Stimulated activated CD4-positive, alpha-beta T cell treated with anti-CD3 and anti-CD28 coated beads, Interleukin-12 subunit alpha, Interleukin-12 subunit beta, amount 100 ng/mL, for 4 hours (primary cell): ENCODE measurements at places on chromosomes 1 and 21.
A peak's percentile ranks its signal among the peaks of the same experiment; 100 is the strongest.

GRCh38 chr1:223706077-223706973 lies 6.0 kb upstream of the CAPN2 start:
- no peak for DNase-seq

DNA sequence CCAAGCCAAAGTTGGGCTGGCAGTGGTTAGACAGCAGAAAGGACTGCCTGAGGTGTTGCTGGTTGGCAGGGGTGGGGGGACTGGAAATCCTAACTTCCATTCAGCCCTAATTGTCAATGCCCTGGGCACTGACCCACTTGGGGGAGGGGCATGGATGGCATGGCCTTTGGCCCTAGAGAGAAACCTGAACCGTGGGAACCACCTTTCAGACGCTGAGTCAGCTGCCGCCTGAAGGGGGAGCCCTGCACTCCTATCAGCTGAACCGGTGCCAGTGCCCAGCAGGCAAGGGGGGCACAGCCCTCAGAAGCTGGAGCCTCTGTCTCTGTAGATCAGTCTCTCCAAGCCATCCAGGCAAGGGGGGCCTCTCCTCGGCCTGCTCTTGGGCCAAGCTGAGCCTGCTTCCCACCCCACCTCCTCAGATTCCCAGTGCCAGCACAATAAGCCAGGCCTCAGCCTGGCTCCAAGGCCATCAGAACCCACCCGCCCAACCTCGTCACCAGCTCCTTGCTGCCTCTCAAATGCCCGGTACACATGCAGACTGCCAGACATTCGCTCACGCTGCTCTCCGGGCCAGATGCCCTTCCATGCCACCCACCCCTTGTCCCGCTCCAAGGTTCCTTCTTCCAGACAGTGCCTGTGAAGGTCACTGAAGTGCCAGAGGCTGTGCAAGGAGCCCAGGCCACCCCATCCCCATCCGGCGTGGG lies 11.6 kb downstream of the TINAGL1 start:
- DNase-seq: peak; percentile 46

GRCh38 chr1:195973311-195973904 lies 634.8 kb downstream of the KCNT2 start:
- no peak for DNase-seq

DNA sequence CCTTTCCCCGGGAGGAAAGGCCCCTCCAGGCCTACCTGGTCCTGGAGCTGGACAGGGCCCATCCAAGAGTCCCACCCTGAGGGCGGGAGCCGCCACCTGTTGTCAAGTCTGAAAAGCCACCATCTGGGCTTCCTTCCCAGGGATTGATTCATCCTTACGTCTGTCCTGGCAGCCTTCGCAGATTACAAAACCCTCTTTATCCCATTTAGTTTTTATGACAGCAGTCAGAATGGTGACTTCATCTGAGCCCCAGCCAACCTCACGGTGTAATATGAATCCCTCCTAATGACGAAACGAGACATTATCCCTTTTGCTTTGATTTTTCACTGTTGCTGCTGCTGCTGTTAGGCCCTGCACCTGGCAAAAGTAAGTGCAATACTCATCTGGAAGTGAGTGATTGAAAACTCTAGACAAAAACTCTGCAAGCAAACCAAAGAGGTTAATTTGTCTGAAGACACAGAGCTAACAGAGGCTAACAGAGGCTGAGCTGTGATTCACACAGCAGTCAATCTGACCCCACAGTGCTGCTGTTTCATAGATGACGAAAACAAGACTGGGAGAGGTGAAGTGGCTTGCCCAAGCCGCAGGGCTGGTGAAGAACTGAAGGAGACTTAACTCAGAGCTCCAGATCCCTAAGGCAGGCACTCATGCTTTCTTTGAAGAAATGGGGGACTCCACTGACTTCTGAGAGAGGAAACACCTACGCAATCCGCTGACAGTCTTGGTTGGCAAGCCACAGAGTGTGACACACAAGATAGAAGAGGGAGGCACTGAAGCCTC lies 30.0 kb upstream of the S100A7 start:
- DNase-seq: no peak

DNA sequence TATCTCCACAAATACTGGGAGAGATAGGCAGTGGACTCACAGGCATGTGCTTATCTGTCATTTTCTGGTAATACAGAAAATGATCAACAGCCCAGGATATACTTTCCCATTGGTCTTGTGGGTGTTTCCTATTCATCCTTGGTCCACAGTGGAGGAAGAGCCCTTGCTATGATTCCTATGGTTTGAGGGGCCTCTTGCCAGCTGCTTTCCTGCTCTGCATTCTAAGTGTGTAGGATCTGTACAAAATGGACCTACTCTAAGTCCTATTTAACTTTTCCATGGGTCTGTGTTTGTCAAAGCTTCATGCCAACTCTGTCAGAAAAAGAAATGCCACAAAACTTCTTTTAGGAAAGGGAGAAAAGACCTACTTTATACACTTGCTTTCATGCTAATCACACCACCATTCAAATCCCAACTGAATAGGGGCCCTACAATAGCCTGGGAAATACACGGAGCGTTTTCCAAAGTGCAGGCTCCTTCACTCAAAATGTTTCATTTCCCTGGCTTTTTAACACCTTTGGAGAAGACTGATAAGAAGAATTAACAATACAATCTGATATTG lies 16.4 kb downstream of the PLPP3 start:
- no peak for DNase-seq

DNA sequence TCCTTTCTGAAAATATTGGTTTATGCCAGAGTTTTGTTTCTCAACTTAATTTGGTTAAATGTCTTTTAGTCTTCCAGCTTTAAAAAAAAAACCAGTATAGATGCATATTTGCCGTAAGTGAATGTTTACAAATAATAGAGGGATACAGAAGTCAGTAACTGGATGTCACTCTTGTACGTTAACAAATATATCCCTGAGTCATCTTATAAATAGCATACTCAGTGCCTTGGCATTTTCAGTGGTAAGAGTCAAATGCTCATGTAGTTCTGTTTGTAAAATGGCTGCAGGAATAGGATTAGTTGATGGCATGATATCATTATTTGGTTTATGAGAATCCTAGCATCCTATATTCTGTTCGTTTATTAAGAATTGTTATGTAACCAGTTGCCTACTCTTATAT lies 55.4 kb downstream of the SPEN start:
- no peak for DNase-seq

DNA sequence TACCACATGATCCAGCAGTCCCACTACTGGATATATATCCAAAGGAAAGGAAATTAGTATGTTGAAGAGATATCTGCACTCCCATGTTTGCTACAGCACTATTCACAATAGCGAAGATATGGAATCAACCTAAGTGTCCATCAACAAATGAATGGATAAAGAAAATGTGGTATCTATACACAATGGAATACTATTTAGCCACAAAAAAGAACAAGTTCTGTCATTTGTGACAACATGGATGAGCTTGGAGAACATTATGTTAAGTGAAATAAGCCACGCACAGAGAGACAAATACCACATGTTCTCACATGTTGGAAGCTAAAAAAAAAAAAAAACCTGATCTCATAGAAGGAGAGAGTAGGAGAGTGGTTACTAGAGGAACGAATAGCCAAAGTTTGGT lies 17.7 kb downstream of the ATPAF1 start:
- DNase-seq: no peak

DNA sequence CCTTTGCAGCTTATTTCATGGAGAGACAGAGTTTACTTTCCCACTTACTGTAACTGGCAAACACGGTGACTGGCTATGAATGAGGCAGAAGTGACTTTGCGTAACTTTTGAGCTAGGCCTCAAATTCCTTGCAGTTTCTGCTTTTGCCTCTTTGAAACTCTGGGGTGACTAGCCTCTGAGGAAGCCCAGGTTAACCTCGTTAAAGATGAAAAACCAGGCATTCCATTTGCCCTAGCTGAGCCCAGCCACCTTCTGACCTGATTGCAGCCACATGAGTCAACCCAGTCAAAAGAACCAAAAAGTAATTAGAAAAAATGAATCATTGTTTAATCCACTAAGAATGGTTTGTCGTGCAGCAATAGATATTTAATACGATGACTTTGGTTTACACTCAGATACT lies 20.4 kb downstream of the PRMT6 start:
- no peak for DNase-seq

DNA sequence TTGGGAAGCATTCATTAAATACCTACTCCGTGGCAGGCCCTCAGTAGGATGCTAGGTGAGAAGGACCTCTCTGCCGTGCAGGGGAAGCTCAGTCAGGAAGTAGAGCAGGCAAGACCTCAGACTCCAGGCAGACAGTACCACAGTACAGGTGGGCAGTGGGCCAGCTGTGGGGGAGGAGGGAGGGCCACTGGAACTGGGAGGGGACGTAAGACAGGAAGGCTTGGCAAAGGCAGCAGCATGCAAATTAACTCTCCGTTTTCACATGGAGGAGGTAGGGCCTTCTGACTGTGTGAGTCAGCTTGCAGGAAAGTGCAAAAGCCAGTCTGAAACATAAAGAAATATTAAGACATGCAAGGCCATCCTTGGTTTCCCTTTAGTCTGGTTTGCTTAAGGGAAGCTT lies 157.7 kb downstream of the TRIM33 start:
- DNase-seq: no peak

DNA sequence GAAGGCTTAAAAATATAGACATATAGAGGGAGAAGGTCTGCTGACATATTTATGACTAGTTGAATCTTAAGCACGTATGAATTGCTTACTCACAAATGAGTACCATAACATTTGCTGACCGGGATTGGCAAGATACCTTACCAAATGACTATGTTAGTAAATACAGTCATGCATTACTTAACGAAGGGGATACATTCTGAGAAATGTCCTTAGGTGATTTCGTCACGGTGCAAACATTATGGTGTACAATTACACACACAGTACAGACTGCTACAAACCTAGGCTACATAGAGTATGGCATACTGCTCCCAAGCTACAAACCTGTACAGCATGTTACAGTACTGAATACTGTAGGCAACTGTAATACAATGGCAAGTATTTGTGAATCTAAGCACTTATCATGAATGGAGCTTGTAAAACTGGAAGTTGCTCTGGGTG lies 19.4 kb upstream of the UBE2U start:
- DNase-seq: no peak

DNA sequence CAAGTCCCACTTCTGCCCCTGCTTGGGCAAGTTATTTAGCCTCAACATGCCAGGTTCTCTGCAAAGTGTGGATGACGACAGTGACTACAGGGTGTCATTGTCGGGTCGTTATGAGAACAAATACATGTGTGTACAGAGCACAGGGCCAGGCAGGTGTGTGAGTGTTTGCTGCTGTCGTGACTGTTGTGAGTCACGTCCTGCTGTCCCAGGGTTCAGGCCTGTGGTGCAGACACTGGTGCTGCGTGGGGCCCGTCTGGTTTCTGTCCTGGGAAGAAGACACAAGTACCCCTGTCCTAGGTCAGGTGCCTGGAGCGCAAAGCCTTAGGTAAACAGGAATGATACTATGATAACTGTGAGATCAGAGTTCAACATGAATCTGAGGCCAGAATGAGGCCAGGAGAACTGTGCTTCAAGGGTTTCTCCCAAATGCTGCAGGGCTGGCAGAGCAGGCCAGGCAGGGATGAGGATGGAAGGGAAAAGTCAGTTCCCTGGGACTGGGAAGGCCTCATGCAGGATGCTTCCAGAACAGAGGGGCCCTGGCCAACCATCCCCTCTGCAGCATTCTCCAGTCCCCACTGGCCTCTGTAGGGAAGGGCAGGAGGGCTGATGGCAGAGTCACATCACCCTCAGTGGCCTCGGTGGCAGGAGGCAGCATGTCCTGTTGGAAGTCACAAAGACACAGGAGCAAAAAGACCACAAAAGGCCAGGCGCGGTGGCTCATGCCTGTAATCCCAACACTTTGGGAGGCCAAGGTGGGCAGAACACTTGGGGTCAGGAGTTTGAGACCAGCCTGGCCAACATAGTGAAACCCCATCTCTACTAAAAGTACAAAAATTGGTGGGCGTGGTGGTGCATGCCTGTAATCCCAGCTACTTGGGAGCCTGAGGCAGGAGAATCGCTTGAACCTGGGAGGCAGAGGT lies 15.7 kb downstream of the GPR157 start:
- DNase-seq: no peak

- no peak for DNase-seq
Observed at GRCh38 chr21:37398697-37399096, 32.1 kb downstream of the DYRK1A start.

- no peak for DNase-seq
Observed at GRCh38 chr1:82266351-82266750, 465.6 kb downstream of the ADGRL2 start.

DNA sequence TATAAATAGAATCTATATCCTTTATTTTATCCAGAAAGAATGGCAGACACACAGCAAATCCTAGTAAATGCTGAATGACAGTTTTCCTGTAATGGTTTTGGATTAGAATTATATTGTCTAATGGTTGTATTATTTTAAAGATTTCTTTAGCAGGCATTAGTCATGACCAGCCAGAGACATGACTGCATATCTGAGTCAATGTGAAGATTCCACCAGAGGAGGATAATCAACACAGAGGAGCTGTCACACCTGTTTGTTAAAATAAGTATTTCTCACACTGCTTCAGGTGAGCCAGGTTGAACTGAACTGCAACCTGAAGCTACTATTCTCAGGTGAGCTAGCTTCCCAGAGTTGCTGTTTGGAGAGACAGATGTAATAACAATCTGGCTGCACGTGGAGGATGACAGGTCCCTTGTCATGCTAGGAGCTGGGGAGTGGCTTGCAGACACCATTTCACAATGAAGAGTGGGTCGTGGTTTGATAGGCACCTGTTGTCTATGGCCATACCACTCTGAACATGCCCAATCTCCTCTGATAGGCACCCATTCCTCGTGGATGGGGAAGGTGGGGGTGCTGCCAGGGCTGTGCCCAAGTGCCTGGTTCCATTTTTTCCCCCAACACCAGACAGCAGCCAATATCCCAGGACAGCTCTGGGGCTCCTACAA lies 94.3 kb downstream of the KCNJ6 start:
- DNase-seq: no peak

GRCh38 chr1:95321531-95321930 lies 87.5 kb downstream of the RWDD3 start:
- DNase-seq: no peak

DNA sequence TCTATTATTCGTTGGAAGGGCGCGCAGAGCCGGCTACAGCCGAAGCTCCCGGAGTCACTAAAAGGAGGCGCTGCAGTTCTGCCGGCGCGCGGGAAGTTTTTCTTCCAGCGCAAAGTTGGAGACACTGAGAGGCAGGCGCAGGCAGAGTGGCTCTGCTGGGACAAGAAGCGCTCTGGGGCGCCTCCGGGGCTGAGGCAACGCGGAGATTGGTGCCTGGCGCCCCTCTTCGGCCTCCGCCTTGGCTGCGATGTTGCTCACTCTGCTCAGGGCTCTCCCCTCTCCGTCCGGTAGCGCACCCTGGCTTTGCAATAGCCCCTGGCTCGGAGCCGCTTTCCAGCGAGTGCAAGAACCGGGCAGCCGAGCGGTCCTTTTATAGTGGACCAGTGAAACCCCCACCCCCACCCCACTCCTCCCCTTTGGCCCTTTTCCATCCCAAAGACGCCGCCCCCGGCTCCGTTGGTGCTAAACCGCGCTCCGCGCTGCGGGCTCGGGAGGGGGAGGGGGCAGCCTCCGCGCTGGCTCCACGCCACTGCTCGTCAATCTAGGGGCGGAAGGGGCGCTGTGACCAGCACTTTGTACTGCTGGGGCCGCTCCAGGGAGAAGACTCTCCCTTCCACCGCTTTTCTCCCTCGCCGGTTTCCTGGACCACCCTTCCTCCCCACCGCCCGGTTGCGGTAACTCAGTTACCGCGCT lies at the start of gene ADAMTS1:
TSS of gene ADAMTS1 (minus strand) at position 344 of the 693 bp plus-strand sequence. CDS start 455 bp downstream, outside the sequence.
- DNase-seq: no peak
